ENCODE measurements at places on chromosomes 1 and 21.

DNA sequence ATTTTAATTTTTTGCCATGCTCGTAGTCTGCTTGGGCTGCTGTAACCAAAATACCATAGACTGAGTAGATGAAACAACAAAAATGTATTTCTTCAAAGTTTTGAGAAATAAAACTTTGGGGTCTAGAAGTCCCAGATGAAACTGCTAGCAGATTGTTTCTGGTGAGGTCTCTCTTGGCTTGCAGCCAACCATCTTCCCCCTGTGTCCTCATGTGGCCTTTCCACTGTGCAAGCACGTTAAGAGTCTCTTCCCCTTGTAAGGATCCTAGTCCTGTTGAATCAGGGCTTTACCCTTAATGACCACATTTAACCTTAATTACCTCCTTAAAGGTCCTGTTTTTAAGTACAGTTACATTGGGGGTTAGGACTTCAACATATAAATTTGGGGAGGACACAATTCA, 86.6 kb downstream of the PTBP2 start:
- peak; percentile 46 for DNase-seq

DNA sequence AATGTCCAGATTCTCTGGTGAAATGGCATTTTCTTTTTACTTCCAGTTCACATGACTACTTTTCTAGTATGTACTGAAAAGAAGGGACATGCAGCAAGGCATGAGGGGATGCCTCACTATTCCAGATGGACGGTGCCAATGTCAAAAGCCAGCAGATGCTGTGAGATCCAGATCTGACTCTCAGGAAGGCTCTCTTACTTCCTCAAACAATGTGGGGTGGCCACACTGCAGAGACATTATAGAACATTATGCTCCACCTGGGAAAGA, 17.7 kb downstream of the CRYZ start:
- no peak for DNase-seq

GRCh38 chr1:8746554-8746953, 70.9 kb downstream of the RERE start:
- no peak for DNase-seq

GRCh38 chr1:11507309-11507708, 28.4 kb downstream of the DISP3 start:
- no peak for DNase-seq

- no peak for DNase-seq
These were observed 15.6 kb upstream of the CHIA start for GRCh38 chr1:111275079-111275478.

- DNase-seq, result no peak
These were observed 63.9 kb downstream of the WDR64 start for GRCh38 chr1:241715956-241716355.

DNA sequence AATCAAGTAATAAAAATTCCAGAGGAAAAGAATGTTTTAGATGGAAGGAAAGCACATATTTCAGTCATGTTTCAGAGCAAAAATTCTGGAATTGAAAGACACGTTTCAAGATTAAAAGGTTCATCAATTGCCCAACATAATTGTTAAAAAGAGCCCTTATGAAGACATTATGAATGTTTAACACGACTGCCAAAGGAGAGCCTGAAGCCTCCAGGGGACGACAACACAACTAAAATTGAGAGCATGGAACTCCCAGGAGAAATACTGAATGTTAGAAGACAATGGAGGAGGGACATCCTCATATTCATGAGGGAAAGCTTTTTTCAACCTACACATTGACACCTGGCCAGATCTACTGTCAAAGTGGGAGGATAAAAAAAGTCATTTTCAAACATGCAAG, 16.0 kb downstream of the OR2T11 start:
- DNase-seq, result peak; percentile 4

- DNase-seq, result no peak
These were observed 258.2 kb upstream of the DUSP10 start for GRCh38 chr1:222000131-222000530.

DNA sequence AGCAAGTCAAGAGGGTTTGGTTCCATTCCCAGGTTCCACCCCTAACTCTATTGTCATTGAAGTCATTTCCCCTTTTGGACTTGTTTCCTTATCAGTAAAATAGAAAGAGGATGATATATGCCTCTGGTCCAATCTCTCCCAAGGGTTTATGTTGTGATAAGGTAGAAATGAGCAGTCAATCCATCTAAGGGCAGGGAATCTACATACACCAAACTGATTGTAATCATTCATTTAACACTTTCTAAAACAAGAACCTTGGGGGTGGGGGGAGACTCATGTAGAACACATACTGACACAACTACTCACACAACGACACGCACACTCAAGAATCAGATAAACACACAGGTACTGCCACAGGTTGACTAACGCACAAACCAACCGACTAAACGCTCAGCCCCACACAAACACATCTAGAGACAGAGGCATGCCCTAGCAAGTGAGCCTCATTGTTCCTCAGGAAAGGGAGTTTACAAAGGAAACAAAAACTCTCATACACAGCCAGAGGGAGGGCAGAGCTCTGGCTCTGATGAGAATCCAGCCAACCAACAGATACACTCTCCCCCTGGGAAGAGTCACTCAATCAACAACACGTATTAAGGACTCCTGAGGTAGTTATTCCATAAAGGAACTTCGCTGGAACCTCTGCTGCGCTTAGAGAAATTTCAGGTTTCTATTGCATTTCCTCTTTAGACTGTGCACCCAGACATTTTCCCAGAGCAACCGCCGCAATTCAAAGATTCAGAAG, 1.0 kb downstream of the F11R start:
- no peak for DNase-seq

DNA sequence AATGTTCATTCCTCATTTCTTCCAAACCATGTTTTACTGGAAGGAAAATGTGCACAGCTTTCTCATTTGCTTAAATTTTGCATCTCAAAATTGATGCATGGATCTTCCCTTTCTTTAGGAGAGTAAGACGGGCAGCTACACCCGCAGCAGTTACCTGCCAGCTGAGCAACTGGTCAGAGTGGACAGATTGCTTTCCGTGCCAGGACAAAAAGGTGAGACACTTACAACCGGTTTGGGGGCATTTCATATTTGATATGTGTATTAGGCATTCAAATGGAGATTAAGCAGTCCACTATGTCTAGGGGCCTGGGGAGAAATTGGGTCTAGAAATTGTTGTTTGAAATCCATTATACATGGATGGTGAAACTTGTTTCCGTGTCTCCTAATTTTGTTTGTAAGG, 12.9 kb downstream of the C8A start:
- DNase-seq, result no peak

DNA sequence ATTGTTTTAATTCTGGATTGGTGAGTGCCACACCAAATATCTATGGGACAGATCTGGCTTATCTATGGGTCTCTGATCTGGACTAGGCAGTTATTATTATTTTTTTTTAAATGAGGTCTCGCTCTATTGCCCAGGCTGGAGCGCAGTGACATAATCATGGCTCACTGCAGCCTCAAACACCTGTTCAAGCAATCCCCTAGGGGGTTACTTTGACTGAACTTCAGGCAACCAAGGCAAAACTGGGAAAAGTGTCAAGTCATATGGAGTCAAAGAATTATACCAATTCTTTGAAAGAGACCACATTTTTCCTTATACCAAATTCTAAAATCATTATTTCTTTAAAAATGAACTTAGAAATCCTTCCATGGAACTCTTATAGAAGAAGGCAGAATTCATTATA, 129.1 kb upstream of the HOOK1 start:
- DNase-seq, result no peak

DNA sequence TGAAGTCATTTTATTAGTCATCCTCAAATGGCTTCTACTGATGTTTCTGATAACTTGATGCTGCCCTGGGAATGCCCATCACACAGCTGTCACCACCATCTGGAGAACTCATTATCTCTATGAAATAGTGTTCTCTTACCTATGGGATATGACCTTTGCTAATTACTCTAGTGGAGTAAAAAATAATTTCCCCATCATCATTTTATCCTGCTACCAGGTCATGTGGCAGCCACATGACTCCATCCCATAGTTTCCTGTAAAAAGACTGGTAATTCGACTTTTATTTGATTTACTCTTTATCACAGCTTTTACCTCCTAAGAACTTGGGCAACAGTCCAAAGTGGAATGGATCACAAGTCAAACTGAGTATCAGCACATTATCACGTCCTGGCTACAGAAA, 76.1 kb upstream of the USP25 start:
- DNase-seq, result no peak

DNA sequence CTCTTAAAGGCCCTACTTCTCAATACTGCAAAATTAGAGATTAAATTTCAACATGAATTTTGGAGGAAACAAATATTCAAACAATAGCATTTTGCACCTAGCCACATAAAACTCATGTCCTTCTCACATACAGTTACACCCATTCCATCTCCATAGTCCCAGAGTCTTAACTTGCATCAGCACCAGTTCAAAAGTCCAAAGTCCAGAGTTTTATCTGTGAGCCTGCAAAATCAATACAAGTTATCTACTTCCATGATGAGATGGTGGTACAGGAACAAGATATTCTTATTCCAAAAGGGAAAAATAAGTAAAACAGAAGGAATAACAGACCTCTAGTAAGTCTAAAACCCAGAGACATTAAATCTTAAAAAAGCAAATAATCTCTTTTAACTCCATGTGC, 686.0 kb upstream of the ADGRL4 start:
- DNase-seq, result no peak

DNA sequence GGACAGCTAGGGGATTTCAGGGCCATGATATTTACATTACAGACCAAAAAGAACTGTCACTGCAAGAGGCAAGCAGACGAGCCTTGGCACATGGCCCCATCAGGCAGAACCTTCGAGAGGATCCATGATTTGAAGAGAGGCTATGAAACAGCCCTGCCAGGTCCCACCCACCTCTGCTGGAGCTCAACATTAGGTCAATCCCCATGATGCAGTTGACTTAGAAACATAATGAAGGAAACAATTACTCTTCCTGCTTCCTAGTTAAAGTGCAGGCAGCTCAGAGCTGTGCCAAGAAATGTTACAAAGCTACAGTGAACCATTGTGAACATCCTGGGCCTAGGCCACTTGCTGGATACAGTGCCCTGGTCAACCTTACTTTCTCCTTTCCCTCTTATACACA, 41.7 kb upstream of the PTCH2 start:
- DNase-seq, result no peak
